ENCODE measurements at places on chromosomes 11 and 22. TPM values are rescaled to one million over a fixed set of nuclear protein-coding genes. Genes with fewer than 3 reads are reported as not detected.

The TMEM191C gene
- total RNA-seq = 0.46 TPM

The CSRP3 gene
- not detected for total RNA-seq

- no peak for DNase-seq
These were observed 31.3 kb upstream of the OPCML start for GRCh38 chr11:133563505-133564025.

DNA sequence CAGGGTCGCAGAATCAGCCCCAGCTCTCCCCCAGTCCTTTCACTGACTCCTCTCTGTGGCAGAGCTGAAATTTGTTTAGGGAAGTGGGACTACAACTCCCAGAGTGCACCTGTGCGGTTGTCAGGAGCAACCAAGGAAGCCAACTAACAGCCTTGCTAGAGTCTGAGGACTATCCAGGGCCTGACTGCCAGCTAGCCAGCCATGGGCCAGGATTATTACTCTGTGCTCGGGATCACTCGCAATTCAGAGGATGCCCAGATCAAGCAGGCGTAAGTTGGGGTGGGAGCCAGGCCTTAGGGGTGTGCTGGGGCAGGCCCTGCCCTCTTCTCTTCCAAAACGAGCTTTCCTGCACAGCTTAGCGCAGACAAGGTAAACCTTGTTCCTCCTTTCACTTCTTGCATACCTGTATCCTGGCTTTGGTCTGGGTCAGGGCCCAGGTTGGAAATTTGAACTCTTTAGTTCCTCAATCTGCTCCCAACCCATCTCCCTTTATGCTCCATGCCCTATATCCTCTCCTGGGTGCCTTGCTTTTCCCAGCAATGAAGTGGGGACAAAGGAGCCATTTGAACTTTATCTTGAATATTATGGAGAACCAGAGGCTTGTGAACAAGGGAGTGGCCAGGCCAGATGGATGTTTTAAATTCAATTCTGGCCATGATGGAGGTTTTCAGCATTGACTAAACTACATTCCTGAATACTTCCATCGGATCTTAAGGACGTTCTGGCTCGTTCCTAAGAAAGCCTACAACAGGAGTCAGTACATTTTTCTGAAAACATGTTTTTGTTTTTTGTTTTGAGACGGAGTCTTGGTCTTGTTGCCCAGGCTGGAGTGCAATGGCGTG is at the start of gene DNAJB13:
Gene DNAJB13 (plus strand): TSS at position 158 of the 842 bp plus-strand sequence. CDS start 44 bp downstream, at position 202.
- DNase-seq = no peak

- no peak for DNase-seq
These were observed 122.6 kb upstream of the SERPIND1 start for GRCh38 chr22:20651286-20651685.

- peak; percentile 57 for DNase-seq
These were observed at the start of gene SNU13 for GRCh38 chr22:41688365-41689211. SNU13 (minus strand) TSS chr22:41688867; CDS start chr22:41688796, 71 bp downstream.

The MYO18B gene
- total RNA-seq = not detected

- DNase-seq = peak; percentile 90
These were observed 128.8 kb downstream of the SGSM3 start for GRCh38 chr22:40499209-40499623.

The OR51I1 gene
- not detected for total RNA-seq

DNA sequence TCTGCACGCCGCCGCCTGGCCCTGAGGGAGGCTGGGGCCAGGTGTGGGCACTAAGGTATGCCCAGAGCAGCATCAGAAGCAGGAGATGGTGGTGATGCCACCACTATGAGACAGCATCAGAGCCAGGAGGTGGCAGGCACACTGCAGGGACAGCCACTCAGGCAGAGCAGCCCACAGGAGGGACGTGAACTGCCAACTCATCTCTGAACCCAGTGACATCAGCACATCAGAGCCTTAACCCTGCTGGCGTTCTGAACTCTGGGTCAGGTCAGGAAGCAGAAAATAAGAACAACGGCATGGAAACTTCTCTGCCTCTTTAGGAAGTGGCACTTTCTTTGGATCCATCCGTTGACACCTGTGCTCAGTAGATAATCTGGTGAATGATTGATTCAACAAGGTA is 14.7 kb upstream of the IFT27 start:
- no peak for DNase-seq

The IFTAP gene
- total RNA-seq = 19.2 TPM

- no peak for DNase-seq
These were observed 71.2 kb upstream of the SHISAL1 start for GRCh38 chr22:44383652-44384562.

DNA sequence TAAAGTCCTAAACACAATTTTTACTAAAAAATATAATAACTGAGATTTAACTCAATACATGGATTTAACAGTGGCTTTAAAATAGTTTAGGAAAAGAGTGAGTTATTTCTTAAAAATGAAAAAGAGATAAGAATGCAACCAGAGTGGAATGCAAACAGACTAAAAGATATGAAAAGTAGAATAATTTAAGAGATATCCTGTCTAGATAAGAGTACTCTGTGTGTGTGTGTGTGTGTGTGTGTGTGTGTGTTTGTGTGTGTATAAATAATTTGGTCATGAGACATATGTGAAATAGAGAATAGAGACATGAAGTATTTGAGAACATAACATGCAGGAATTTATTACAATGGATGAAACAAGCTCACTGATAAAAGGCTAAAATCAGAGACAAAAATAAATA is 986.9 kb upstream of the CHORDC1 start:
- peak; percentile 4 for DNase-seq

GRCh38 chr11:13663631-13664071 is 4.8 kb upstream of the FAR1 start:
- DNase-seq = peak; percentile 77

DNA sequence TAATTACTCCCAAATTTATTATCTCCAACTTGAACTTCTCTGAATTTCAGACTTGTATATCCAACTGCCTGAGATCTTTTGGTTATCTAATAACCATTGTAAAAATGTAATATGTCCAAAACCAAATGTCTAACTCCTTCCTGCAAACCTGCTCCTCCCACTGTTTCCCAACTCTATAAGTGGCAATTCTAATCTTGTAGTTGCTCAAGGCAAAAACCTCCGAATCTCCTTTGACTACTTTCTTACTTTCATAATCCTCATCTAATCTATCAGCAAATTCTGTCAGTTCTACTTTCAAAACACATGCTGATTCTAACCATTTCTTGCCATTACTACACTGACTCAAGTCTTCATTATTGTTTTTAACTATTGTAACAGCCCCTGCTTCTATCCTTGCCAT is 55.7 kb downstream of the FAM168A start:
- no peak for DNase-seq

DNA sequence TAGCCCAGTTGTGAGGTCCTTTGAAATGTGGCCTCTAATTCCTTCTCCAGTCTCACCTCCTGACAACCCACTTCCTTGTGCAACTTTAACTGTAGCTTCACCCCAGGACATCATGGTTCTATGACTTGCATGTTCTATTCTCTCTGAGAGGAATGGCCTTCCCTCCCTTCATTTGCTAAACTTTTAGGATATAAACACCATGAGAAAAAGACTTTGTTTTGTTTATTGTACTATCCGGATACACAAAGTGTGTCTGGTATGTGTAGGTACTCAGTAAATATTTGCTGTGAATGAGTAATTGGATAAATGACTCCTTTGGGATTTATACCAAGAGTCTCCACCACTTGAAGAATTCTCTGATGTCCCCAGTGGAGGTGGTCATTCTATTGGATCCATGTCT is 547.6 kb downstream of the INSC start:
- DNase-seq = no peak

The P2RY2 gene
- total RNA-seq = 6.3 TPM

The SLC22A25 gene
- total RNA-seq = not detected

DNA sequence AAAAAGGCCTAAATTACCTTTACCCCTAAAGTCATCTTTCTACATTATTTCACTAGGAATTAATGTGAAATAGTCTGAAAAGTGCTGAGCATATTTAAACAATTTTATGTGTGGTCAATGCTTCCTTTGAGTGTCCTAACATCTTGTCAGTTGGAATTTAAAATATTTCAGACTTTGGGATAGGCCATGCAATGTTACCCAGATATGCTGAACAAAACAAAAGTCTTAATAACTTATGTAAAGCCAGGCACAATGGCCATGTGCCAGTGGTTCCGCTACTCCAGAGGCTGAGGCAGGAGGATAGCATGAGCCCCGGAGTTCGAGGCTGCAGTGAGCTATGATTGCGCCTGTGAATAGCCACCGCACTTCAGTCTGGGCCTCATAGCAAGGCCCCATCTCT is 137.4 kb downstream of the CADM1 start:
- no peak for DNase-seq
